ENCODE measurements at places on chromosomes 1 and 21.

DNA sequence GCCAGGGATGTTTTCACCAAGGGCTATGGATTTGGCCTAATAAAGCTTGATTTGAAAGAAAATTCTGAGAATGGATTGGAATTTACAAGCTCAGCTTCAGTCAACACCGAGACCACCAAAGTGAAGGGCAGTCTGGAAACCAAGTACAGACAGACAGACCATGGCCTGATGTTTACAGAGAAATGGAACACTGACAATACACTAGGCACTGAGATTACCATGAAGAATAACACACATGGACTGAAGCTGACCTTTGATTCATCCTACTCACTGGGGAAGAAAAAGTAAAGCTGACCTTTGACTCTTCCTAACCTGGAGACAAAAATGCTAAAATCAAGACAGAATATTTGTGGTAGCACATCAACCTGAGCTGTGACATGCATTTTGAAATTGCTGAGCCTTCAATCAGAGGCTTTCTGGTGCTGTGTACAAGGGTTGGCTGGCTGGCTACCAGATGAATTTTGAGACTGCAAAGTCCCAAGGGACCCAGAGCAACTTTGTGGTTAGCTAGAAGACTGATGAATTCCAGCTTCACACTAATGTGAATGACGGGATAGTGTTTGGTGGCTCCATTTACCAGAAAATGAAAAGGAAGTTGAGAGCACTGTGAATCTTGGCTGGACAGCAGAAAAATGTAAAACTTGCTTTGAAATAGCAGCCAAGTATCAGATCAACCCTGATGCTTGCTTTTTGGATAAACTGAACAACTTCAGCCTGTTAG is 190.4 kb upstream of the KCTD3 start:
- DNase-seq: no peak

DNA sequence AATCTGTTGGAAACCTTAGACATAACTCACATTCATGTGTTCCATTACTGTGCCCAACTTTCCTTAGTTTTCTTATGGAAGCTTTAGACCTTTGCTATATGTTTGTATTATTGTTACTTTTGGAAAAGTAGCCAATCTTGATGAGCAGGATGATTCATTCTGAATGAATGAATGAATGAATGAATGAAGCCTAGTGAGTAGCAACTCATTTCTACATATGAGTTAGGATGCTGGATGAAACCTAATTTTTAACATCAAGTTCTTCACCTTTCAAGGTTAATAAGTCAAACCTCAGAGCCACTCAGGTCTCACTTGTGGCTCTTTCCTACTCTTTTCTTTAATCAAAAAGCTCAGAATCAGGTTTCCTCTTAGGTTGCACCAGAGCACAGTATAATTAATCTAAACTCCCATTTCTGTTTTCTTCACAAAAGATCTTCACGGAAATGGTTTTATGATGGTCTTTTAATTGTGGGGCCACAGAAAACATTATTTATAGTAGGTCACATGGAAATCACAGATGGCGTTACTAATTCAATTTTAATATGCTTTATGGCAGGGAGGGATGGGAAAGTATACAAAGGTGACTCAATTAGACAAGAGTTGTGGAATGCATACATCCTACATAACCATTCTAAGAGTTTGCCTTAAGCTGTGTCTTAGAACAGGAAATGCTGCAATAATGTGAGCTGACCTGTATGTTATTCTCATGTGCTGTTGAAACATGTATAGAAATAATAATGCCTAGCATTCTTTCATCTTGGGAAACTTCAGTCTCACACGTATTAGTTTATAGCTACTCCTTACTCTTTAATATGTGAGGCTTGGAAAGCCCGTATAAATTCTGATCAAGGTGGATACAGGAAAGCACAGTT is 4.5 kb upstream of the DDX59 start:
- DNase-seq: no peak

DNA sequence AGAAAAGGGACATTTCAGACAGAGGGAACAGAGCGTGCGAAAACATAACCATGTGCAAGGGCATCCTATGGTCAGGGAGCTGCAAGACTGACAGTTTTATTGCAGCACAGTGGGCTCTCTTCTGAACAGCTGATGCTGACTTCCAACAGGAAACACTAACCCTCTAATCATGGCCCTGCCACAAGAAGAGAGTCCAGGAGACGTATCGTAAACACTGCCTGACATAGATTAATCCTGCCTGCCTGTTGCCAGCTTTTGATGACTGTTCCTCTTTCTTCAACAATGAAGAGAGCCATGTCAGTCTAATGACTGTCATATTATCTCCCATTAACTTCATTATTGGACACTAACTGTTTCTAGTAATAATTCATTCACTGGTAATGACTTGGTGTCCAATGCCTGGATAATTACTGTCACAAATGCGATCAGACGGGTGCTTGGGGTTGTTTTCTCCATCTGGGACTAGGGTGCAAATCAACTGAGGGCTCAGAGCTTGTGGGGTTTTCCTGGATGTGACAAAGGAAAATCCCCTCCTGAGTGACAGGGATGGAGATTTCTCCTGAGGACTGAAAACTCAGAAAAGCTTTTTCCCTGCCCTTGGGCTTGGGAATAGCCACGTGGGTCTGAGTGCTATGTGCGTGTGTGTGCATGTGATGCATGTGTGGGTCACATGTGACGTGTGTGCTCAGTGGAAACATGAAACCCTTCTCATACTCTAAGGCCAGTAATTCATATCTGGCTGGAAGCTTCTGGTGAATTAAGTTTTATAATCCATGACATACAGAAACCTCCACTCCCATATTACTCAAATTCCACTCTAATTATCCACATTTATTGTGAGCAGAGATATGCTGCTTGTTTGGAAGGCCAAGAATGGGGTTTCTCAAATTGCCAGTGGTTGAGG is 144.0 kb upstream of the PLXNA2 start:
- DNase-seq: no peak

- no peak for DNase-seq
Observed at GRCh38 chr21:31905503-31906451, 33.0 kb downstream of the HUNK start.

DNA sequence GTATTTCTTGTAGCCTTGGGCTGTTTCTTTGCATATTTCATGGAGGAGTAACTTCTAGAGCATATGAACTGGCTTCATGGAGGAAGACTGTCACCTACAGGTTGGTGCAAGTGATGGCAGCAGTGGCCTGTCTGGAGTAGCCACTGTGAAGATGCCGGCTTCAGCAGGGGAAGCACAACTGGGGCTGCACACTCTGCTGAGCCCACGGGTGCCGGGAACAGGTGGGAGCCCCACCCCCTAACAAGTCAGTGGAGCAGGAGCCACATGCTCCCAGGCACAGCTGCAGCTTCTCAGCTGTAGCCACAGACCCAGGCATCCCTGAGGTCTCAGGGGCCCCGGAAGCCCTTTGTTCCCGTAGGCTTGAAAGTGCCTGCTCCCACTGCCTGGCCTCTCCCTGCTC is 43.2 kb upstream of the C1orf185 start:
- DNase-seq: peak; percentile 18

- no peak for DNase-seq
Observed at GRCh38 chr21:38460171-38460742, 38.0 kb downstream of the ERG start.

DNA sequence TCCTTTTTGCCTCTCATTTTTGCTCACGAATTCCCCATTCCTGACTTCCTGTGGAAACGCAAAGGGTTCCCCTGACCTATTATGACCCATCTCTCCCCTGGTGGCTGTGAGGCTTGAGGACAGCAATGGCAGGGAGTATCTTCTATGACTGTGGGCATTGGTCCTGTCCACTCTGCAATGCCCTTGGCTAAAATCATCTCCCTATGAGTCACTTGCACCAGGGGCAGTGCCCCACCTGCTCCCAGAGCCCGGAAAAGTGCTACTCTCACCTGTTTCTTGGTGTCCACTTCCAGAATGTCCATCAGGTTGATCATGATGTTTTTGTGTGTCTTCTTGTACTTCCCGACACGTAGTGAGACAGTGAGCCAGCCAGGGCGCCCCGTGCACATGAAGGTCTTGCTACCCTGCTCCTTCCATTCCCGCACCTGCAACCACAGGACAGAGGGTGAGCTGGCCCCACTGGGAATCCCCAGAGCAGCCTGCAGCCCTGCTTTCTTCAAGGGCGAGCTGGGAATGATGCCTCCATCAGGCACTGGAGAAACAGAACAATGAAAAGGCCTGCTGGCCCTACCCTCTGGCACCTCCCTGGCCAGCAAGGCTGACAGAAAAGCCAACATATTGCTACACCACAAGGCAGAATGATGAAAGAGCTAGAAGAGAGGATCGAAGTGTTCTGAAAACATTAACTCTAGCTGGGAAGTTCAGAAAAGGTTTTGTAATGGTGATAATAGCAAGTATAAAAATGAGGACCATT is 3.5 kb downstream of the DHCR24 start:
- no peak for DNase-seq

DNA sequence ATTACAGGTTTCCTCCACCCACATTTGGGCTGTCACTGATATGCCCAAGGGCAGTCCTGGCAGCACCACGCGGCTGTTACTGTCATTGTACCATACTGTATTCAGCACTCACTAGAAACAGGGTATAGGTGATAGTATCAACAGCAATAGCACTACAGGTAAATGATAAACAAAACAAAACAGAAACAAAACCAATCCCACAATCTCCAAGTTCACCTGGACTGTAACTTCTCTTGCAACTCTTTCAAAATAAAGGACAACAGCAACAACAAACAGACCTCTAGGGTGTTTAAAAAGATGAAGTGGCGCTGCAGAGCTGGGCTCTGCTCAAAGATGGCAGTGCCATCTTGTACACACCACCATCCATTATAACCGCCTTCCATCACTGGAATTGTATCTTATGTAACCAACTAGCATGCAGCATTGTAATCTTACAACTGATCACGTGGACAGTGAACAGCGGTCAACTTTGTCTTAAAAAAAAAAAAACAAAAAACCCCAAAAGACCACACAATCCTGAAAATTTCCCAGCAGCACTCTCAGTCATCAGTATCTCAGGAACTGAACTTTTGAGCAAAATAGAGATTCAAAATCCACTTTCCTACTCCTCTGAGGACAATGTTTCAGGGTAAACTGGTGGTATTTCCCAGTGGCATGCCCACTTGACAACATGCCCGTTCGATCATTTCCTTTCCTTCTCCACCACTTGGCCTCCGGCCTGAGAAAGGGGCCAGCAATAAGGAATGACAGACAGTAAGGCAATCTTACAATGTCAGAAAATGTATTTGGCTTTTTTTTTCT is 3.8 kb downstream of the IRF2BP2 start:
- peak; percentile 80 for DNase-seq

DNA sequence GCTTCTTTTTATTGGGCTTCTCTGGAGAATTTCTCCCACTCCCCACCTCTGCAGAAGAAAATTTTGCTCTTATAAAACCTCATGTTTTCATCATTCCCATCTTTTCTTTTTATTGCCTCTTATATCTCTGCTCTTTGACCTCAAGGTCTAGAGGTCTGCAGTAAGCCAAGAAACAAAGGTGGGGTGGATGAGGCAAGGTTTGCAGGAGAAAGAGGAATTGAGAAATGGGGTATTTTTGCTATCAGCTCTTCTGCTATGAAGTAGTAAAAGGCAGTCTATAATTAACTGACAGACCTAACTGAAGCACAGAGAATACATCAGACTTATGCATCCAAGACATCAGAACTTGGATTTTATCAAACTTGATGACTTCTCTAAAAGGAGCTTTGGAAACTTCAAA is 22.9 kb downstream of the SYT11 start:
- DNase-seq: no peak

DNA sequence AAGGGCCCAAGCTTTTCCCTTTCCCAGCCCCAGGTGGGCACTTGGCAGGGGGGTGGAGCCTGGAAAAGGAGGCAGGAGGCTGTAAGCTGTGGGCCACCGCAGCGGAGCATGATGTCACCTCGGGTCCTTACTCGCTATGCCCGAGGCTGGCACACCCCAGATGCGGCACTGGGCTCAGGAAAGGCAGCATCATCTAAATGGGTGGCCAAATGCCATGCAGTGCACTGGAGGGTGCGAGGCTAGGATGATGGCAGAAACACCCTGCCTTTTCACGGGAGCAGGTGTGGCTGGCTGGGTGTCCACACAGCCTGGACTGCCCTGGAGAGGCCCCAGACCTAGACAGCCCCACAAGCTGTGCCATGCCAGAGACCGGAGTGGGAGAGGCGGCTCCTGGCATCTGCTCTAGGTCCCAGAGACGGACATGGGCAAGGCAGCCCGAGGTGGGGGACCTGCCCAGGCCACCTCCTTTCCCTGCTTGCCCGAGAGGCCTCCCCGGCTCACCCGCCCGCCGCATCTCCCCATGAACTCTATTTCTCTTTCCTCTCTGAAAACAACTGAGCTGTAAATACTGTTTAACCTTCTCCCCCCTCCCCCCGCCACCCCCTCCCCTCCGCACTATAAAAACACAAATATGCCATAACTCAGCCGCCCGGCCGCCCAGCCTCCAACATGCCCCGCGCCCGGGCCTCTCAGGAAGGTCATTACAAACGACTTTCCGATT is 124.7 kb downstream of the CASZ1 start:
- no peak for DNase-seq

DNA sequence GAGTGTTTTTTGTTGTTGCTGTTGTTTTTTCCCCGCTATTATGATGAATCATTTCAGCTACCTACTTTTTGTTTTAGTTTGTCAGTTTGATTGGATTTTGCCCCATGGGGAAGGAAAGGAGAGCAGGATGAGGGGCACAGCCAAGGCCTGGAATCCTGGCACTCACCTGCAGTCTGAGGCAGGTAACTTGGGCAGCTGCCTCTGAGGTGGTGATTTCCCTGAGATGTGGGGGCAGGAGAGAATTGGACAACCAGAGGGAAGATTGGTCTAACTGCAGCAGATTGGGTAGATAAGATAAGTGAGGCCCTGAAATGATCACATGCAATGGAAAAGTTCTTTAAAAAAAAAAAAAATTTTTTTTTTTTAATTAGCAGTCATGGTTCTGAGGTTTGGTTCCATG is 1.5 kb upstream of the LAX1 start:
- DNase-seq: no peak

DNA sequence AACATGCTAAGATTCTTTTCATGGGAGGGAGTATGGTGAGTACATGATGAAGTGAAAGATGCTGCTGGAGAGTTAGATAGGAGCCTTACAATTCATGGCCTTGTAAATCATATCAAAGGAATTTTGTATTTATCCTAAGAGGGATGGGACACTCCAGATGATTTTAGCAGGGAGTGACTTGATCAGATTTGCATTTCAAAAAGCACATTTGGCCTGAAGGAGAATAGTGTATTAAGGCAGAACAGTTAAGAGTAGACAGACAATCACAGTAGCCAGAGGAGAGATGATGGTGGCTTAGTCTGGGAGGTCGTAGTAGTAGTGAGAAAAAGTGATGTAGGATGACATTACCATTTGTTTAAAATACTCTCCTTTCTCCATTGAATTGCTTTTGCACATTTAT is 48.8 kb downstream of the SYCP1 start:
- no peak for DNase-seq

DNA sequence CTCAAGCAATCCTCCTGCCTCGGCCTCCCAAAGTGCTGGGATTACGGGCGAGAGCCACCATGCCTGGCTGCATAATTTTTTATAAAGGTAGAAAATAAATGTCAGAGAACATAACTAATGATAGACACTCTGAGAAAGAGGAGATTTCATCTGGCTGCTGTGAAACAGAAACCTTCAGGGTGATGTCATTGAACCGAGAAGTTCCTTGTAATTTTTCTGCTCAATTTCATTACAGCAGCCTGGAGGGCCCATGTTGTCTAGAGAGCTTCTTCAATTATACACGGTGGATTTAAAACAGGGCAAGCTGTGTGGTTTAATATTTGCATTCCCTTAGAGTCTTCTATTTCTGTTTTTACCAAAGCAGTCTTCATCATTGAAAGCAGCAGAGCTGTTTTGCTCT is 64.3 kb upstream of the MORC3 start:
- DNase-seq: no peak

All from HT-29 (cell line).